Activated CD8-positive, alpha-beta T cell treated with anti-CD3 and anti-CD28 coated beads for 36 hours (primary cell): ENCODE measurements at places on chromosomes 2 and 18. TPM values are rescaled to one million over a fixed set of nuclear protein-coding genes. Genes with fewer than 3 reads are reported as not detected.

- no peak for DNase-seq
Observed at GRCh38 chr2:160201849-160202539, 1.9 kb upstream of the ITGB6 start.

GRCh38 chr2:45707006-45707405 is 55.5 kb downstream of the PRKCE start:
- no peak for DNase-seq

DNA sequence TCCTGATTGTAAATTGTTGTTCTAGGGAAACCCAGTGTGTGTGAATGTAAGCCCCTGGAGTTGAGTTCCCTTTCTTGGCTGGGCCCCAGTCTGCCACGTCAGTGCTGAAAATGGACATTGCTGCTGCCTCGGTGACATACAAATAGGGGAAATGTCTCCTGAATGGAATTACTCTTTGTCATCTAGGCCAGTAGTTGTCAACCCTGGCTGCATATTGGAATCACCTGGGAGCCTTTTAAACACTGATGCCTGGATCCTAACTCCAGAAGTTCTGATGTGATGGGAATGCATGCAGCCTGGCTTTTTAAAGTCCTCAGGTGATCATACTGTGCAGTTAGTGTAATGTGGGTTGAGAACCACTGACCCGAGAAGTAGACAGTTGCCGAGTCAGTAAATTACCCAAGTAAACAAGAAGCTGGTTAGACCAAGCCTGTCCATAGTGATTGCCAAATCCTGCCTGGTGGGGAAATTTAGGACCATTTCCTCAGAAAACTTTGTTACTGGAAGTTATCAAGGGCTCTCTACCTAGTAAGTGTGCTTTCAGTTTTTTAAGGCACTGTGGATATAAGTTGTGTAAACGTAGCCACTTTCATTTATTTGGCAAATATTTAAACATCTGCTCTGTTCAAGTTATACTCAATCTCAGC is 27.6 kb upstream of the IL1R1 start:
- no peak for DNase-seq

DNA sequence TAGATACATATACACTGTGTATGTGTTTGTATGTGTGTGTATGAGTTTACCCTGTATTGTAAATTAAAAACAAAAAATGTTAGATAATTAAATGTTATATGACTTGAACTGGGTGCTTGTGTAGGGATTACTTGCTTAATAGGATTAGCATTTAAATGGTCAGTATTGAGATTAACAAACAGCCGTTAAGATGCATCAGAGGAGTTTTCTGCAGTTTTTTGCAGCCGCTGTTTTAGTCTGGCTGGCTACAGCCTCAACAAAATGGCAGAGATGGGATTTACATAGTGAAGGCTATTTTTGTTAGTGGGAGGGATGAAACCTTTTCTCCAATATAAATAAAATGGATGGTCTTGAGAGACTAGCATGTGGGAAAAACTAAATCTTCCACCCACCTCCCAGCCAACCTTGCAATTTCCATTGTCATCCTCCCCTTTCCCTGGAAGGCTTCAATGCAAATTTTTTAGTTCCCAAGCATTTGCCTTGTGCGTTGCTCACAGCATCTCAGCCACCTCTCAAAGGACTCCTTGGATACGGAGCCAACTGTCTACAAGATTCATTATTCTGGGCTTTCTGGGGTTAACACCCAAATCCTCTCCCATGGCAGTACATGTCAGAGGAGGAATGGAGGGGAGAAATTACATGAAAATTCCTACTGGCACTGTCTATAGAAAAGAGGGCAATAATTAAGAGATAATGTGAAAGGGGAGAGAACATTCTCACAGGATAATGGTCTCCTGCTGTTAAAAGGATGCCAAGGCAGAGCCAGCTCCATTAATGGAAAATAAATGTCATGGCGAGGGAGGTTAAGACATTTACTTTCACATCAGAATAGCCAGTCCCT is 351.9 kb downstream of the CDH2 start:
- DNase-seq, result no peak

DNA sequence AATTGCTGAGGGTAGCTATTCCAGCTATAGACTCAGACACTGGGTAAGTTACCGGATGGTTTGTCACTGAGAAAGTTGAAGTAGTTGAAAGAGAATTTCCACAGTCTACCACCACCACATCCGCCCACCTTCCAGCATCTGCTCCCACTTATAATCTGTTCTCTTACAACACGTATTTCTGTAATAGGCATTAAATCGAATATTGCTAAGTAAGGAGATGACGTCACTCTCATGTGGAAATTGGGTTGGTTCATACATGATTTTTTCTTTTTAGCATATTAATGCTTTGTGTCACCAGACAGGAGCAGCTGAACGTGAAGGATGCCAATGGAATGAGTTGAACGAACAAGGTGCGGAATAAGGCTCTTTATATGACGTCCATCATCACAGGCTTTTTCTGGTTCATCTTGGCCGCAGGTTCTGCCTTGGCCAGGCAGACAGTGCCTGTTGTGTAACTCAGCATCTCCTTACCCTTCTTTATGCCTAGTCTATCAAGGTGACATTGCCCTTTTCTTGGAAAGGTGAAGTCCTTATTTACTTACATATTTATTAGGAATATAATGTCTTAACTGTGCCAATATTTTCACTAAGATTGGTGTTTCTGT is 45.9 kb downstream of the THUMPD2 start:
- DNase-seq, result no peak

GRCh38 chr2:168207851-168208250 is 39.5 kb downstream of the STK39 start:
- no peak for DNase-seq

GRCh38 chr2:128411431-128411830 is 92.8 kb upstream of the HS6ST1 start:
- DNase-seq, result no peak

DNA sequence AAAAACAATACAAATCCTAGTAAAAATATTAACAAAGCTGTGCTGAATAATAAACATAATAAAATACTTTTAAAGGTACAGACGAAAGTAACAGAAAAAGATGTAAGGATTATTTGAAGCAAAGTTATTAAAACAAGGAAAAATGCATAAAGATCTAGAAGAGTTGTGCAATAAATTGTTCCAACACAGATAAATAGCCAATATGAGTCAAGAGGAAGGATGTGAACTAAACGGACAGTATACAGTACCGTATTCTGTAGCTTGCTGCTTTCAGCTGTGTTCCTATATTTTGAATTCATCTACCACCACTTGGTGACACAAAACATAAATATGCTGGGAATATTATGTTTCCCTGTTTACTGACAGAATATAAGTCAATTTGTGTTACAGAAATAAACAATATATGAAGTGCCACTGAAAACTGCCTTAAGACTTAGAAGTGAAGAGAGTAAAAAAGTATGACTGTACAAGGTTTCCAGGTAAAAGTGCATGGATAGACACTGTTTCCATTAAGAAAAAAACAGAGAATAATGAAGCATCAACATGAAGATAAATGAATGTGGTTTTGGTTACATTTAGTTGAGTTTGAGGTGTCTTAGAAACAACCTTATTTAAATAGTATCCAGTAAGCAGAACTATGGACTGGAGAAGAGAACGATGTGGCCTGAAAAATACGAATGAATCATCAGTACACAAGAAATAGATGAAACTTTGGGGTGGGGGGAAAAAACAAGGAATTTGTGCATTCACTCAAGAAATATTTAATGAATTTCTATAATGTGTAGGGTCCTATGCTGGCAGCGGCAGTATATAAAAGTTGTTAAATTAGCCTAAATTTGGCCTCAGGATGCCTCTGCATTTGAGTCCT is 13.1 kb downstream of the PPP3R1 start:
- no peak for DNase-seq

DNA sequence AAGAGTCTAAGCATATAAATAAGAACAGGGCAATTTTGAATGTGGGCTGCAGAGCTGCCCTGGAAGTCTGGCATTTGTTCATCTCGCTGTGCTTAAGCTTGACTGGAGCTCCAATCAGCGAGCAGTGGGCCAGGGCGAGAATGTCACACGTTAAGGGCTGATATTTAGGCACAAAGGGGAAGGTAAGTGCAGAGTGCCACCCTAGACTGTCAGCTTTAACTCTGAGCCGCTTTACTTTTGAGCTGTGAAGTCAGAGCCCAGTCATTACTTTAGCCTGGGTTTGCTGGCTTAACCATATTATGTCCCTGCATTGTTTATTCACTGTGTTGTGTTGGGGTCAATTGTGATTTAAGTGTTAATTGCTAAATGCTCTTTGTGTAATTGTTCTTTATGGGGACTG is 236.1 kb upstream of the SIX3 start:
- DNase-seq, result no peak

DNA sequence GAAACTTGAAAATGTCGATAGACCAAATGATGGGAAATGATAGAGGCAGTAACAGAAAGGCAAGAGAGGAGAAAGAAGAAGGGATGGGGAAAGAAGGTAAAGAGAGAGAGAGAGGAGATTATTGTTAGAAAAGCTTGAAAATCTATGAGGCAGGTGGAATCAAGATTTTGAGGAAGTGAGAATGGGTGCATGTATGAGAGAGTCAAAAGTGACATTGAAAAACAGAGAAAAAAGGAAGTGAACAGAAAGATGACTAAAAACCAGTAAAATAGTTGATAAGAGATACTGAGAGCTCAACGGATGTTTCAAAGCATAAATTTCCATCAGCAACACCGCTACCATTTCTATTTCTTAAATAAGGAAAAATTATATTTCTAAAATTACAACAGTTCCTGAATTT is 327.4 kb upstream of the CWC22 start:
- DNase-seq, result no peak

DNA sequence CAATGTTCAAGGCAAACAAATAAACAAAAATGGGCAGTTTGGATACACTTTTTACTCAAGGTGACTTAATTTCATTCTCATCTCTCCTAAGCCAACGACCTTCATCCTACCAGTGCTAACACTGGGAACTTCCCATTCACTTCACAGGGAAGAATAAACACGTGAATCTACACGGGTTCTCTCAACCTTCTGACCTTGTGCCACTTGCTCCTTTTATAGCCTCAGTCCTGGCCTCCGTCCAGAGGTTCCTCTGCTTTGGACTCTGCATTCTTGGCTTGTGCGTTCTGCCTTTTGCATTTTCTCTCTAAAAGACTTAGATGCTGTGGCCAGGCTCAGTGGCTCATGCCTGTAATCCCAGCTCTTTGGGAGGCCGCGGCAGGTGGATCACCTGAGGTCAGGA is 13.8 kb downstream of the ZNF2 start:
- no peak for DNase-seq

DNA sequence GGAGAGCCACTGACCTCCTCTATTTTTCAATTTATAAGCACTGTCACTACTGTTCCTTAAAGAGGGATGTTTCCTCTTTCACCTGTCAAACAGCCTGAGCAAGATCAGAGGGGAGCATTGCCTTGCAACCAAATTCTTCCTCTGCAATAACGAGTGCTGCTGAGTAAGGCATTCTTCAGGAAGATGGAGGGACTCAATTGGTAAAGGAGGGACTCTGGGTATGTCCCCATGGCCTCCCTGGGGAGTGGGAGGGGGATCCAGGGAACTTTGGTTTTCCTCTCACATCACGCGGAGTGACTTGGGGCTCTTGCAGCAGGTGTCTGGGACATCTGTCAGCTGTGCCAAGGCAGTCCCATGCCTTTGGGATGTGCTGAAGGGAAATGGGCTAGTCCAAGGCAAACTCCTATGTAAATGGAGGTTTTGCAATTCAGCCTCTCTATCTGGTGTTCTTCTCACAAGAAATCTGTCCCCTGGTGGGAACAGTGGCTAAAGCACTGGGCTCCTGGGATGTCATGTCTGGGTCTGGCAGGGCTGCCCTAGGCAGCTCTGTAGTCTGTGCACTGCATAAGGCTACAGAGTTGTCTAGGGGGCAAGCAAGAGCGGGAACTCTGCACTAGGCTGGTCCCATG is 14.4 kb upstream of the HES6 start:
- DNase-seq, result no peak

- DNase-seq, result peak; percentile 74
Observed at GRCh38 chr18:70659036-70659925, 370.4 kb downstream of the SOCS6 start.

DNA sequence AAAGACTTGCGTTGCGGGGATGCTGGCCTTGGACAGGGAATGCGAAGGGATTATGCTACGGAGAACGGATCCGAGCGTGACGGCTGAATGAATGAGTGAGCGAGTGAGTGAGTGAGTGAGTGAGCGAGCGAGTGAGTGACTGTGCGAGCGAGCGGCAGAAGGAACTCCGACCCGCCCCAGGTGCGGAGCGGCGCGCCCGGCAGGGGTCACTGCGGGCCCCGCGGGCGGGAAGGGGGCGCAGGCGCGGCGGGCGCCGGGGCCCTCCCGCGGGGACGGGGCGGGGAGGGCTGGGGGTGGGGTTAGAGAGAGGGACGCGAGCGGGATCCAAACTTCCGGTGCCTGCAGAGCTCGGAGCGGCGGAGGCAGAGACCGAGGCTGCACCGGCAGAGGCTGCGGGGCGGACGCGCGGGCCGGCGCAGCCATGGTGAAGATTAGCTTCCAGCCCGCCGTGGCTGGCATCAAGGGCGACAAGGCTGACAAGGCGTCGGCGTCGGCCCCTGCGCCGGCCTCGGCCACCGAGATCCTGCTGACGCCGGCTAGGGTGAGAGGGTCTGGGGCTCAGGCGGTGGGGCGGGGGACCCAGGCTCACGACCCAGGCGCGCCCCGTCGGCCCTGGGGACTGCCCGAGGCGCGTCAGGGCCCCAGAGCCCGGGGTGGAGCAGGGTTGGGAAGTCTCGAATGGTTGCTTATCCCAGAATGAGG is at the start of gene ITM2C:
TSS of gene ITM2C (plus strand) at position 338 of the 702 bp plus-strand sequence. CDS start at position 422, 84 bp downstream.
- peak; percentile 82 for DNase-seq

DNA sequence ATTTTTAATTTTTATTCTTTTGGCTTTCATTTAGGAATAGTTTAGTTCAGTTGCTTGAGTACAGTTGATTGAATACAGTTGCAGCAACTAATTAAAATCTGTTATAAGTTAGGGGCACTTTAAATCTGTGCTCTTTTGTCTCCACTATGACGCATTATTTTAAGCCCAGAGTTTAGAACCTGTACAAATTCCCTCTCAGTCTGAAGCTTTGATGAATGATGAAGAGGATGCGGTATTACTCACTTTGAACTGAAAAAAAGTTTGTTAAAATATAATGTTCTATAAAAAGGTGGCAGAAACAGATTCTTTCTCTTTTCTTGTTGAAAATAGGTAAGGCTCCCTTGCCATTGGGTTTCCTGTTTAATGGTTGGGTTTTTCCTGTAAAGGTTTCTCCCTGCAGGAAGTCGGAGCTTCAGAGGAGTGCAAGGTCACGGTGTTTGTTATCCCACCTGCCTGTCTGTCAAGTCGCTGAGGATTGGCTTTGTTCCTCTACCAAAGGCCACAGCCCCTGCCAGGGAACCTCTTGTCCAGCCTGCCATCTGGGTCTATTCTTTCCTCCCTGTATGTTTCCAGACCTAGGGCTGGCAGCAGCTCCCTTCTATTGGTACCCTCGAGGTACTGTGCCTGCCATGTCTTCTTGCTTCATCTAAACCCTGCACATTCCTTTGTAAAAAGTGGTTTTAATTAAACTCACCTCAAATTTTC is 43.8 kb upstream of the FN1 start:
- no peak for DNase-seq

DNA sequence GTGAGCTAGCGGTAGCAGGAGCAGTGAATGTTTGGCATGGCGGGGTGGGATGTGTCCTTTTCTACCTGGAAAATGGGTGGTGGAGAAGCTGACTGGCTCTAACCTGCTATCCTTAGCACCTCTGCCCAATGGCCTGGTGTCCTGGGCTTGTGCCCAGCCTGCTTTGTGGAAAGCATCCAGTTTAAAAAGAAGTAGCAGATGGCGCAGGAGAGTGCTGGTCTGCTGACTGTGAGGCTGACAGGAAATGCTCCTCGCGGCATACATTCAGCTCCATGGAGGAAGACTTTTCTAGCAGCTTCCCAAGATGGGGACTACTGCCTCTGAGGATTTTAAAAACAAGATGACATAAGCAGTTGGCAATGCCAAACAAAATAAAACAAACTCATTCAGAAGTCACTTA is 56.2 kb upstream of the LYPD6B start:
- DNase-seq, result no peak

The UGT1A4 gene
- not detected for total RNA-seq

The CRYGC gene
- total RNA-seq, result not detected

The MYO7B gene
- total RNA-seq, result 1.2 TPM

The ATP6V1C2 gene
- total RNA-seq, result not detected
